Stimulated activated CD8-positive, alpha-beta memory T cell treated with anti-CD3 and anti-CD28 coated beads, Interleukin-15, amount 100 ng/mL, for 4 hours (primary cell): ENCODE measurements at places on chromosomes 6 and 20.

- no peak for DNase-seq
Observed at GRCh38 chr20:38222231-38222922, 38.2 kb downstream of the KIAA1755 start.

DNA sequence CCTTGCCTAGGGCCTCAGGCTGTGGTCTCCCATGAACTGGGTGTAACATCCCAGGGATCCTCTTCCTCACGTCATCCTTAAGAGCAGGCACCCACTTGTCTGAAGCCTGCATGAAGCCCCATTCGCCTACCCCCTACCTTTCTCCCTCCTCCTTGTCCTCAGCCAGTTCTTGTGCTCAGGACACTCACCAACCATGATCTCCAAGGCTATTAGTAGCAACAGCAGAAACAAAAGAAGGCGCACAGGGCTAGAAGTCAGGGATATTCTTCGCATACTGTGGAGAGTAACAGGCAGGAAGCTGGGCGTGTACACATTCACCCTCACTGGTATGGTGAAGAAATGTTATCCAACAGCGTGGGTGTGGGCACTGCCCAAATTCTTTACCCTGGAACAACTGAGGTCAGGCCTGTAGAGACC is 7.3 kb downstream of the RAET1E start:
- no peak for DNase-seq

GRCh38 chr6:157194110-157194509 is 129.2 kb downstream of the TMEM242 start:
- no peak for DNase-seq

DNA sequence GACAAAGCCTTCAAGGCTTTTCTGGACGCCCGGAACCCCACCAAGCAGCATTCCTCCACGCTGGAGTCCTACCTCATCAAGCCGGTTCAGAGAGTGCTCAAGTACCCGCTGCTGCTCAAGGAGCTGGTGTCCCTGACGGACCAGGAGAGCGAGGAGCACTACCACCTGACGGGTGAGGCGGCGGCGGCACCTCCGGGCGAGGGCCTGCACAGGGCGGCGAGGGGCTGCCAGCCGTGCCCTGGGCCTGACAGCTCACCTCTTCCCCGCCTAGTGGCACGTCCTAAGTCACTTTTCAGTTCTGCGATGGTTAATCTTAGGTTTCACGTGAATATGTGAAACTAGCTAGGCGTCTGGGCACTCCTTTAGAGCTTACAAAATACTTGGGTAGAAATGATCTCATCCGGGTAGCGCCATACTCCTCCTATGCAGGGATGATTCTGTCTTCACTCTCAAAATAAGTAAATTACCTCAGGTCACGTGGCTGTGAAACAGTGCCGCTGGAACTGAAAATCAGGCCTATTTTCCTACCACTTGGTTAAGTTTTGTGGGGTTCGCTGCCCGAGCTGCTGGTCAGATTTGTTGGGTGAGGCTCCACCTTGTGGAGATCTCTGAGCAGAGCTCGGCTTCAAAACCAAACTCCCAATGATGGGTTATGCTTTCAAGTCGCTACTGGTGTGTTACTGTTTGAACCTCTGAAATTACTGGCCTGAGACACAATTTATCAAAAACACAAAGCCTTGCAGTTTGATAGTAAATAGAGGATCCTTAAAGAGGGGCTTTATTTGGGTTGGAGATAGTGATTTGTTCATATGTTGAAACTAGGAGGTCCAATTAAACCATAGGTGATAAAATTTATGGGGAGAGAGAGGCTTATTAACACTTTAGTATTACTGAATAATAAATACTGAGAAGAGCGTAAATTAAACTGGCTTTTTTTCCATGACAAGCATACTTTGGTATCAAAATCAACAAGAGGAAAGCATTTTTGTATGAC is 15.5 kb upstream of the CLDN20 start:
- no peak for DNase-seq

- DNase-seq = no peak
Observed at GRCh38 chr6:143515061-143515760, 3.7 kb upstream of the FUCA2 start.
